ENCODE measurements at places on chromosomes 5 and 9. TPM values are rescaled to one million over a fixed set of nuclear protein-coding genes. Genes with fewer than 3 reads are reported as not detected.

The ANKRD31 gene
- under 0.01 TPM for total RNA-seq

The FEM1C gene
- total RNA-seq = 44.2 TPM

The IER5L gene
- total RNA-seq = 118 TPM

The GPR21 gene
- 0.17 TPM for total RNA-seq

The CEP72 gene
- total RNA-seq = 3.6 TPM

The CDO1 gene
- total RNA-seq = 9.0 TPM

The FAM163B gene
- total RNA-seq = not detected

The CCDC192 gene
- not detected for total RNA-seq

The PAEP gene
- not detected for total RNA-seq

The ZNF462 gene
- total RNA-seq = 17.0 TPM

The TSC1 gene
- 62.4 TPM for total RNA-seq

The ZFYVE16 gene
- total RNA-seq = 32.1 TPM

The BARHL1 gene
- total RNA-seq = not detected

The FAXDC2 gene
- total RNA-seq = 14.9 TPM

The PLAC8L1 gene
- total RNA-seq = not detected

The INSL4 gene
- total RNA-seq = not detected

The TRPM6 gene
- under 0.01 TPM for total RNA-seq

The LMBRD2 gene
- 12.2 TPM for total RNA-seq

The SLC6A7 gene
- not detected for total RNA-seq

The PKD2L2 gene
- total RNA-seq = not detected

The AQP3 gene
- total RNA-seq = 21.2 TPM

The N4BP3 gene
- total RNA-seq = 2.2 TPM

The RETREG1 gene
- 1.0 TPM for total RNA-seq

The SLC22A4 gene
- 3.0 TPM for total RNA-seq

The TMEM38B gene
- total RNA-seq = 24.3 TPM

The CDH9 gene
- total RNA-seq = not detected

The WDR31 gene
- 4.0 TPM for total RNA-seq

The TOR2A gene
- 4.5 TPM for total RNA-seq

The CER1 gene
- total RNA-seq = not detected

The SLC46A2 gene
- total RNA-seq = not detected

The GNAQ gene
- total RNA-seq = 32.3 TPM

The CFAP157 gene
- total RNA-seq = 0.17 TPM

The SLC25A2 gene
- 1.0 TPM for total RNA-seq

The C5orf58 gene
- total RNA-seq = not detected

The LRRC19 gene
- not detected for total RNA-seq

The C9orf153 gene
- total RNA-seq = 0.50 TPM

The C5orf52 gene
- total RNA-seq = not detected

The TNC gene
- total RNA-seq = 85.3 TPM

The PCDHB14 gene
- 1.2 TPM for total RNA-seq

The PAXX gene
- 16.1 TPM for total RNA-seq

The STC2 gene
- 113 TPM for total RNA-seq

The TEX48 gene
- total RNA-seq = not detected

The APBA1 gene
- total RNA-seq = 21.0 TPM

The PRRT1B gene
- not detected for total RNA-seq

The GFI1B gene
- not detected for total RNA-seq

The PHF24 gene
- total RNA-seq = under 0.01 TPM

The C9 gene
- total RNA-seq = not detected

The TAS2R1 gene
- total RNA-seq = not detected

The NPR2 gene
- 48.6 TPM for total RNA-seq

The SPINK4 gene
- total RNA-seq = not detected

The EIF4EBP3 gene
- total RNA-seq = 1.5 TPM

The COL5A1 gene
- 294 TPM for total RNA-seq

The SCAI gene
- total RNA-seq = 27.2 TPM

The CORO2A gene
- 0.33 TPM for total RNA-seq

The OR1Q1 gene
- not detected for total RNA-seq

Data from smooth muscle cell of trachea (primary cell).